ENCODE measurements at places on chromosomes 16 and 17. TPM values are rescaled to one million over a fixed set of nuclear protein-coding genes. Genes with fewer than 3 reads are reported as not detected.

CNTNAP1 gene
- 6.5 TPM for total RNA-seq

SDR42E2 gene
- total RNA-seq, result not detected

FOXF1 gene
- not detected for total RNA-seq

UTS2R gene
- not detected for total RNA-seq

LGALS9B gene
- not detected for total RNA-seq

SULT1A1 gene
- total RNA-seq, result 4.8 TPM

KRT33B gene
- not detected for total RNA-seq

KCNAB3 gene
- total RNA-seq, result 2.7 TPM

TEKT1 gene
- not detected for total RNA-seq

KRTAP2-3 gene
- not detected for total RNA-seq

CLEC19A gene
- not detected for total RNA-seq

CRYBA1 gene
- total RNA-seq, result not detected

ARHGDIG gene
- 3.2 TPM for total RNA-seq

ATP1B2 gene
- total RNA-seq, result 0.20 TPM

EVPLL gene
- not detected for total RNA-seq
